ENCODE measurements at places on chromosomes 6 and 20.

DNA sequence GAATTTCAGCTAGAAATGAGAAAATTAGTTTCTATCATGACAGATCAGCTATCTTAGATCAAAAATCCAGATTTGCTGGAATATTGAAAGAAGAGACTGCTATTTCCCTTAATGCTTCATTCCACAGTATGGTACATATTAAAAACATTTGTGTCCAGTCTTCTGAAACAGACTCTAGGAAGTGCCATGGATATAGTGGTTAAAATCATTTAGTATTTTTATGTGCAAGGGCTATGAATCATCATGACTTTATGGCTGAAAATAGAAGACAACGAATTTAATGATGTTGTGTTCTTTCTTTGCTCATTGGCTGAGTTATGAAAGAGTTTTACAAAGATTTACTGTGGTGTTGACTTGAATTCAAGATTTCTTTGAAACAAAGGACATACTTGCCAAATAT, 146.6 kb downstream of the ANKRD60 start:
- DNase-seq: peak; percentile 67

GRCh38 chr20:32582659-32583580, 2.2 kb downstream of the NOL4L start:
- no peak for DNase-seq

- DNase-seq: no peak
Observed at GRCh38 chr20:38534756-38535155, 46.2 kb upstream of the ADIG start.

- peak; percentile 84 for DNase-seq
Observed at GRCh38 chr6:137309078-137309762, 90.0 kb upstream of the IFNGR1 start.

DNA sequence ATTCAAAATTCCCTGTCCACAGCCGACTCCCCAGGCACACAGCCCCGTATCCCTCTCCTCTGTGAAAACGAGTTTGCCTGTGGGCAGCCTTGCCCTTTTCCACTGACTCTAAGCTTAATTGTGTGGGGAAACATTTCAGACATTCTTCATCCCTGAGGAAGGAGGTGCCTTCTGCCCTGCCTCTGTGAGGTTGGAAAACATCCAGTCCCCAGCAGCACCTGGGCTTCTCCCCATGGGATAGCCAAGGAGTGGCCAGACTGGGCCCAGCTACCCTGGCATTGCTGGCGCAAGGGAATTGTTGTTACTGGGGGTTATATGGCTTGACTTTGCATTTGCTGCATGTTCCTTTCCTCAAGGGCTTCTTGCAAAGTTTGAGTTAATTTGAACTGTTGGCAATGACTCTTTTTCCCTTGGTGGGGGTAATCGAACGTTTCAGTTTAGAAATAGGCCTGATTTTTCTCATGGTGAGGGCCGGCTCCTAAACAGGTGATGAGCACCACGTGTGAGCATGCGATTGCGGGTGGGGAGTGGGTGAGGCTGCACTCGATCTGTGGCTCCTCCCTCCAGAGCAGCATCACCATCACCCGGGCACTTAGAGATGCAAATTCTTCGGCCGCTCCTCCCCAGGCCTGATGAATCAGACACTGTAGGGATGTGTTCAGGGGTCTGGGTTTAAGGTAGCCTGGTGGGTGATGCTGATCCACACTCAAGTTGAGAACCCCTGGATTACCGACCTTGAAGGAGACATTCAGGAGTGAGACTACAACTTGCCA, 29.9 kb downstream of the GABRR2 start:
- no peak for DNase-seq

DNA sequence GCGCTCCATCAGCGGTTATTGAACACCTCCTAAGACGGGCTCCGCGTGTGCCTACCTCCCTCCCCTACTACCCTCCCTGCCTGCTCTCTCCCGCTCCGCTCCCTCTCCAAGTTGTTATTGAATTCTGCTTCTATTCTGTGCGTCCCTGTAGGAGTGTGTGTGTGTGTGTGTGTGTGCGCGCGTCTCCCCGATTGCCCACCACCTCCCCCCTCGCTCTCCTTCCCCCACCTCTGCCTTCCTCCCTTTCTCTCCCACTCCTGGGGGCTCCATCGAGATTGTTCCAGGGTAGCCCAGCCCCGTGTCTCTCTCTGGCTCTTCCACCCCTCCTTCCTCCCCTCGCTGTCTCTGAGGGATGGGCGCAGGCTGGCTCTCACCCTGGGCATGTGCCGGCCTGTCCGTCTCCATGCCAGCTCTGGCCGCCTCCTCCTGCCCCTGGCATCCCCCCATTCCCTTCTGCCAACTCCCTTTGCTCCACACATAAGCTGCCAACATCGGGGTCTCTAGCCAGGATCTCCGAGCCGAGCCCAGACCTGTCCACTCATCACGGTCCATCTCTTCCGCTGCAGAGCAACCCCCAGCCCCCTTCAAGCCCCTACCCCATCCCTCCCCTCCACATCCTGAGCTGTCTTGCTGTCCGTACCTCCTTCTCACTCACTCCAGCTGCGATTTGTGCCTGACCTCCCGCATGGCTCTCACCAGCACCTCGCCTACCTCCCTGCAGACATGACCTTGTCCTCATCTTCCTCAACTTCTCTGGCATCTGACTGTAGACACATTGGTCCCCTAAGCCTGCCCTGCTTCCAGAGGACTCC, 68.5 kb downstream of the SRC start:
- no peak for DNase-seq

DNA sequence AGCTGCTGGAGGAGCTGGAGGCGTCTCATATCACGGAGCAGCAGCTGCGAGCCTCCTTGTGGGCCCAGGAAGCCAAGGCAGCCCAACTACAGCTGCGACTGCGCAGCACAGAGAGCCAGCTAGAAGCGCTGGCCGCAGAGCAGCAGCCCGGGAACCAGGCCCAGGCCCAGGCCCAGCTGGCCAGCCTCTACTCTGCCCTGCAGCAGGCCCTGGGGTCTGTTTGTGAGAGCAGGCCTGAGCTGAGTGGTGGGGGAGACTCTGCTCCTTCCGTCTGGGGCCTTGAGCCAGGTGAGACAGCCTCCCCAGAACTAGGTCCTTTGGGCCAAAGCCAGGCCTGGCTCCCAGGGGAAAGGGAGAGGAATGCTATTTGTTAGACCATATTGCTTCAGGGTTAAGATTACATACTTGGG, 31.7 kb downstream of the C20orf173 start:
- no peak for DNase-seq

GRCh38 chr6:14423330-14423729, 305.8 kb downstream of the CD83 start:
- no peak for DNase-seq

GRCh38 chr6:112384511-112384910, 37.4 kb downstream of the RFPL4B start:
- no peak for DNase-seq

- peak; percentile 75 for DNase-seq
Observed at GRCh38 chr6:28719275-28719940, 193.7 kb downstream of the GPX5 start.

DNA sequence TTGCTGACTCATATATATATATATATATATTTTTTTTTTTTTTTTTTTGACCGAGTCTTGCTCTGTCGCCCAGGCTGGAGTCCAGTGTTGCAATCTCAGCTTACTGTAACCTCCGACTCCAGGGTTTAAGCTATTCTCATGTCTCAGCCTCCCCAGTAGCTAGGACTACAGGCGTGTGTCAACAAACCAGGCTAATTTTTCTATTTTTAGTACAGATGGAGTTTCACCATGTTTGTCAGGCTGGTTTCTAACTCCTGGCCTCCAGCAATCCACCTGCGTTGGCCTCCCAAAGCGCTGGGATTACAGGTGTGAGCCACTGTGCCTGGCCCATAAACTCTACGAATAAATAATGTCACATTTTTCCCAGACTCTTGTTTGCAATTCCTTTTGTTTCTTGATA, 4.8 kb downstream of the LRP11 start:
- DNase-seq: no peak

- peak; percentile 25 for DNase-seq
Observed at GRCh38 chr20:45052698-45053429, 48.1 kb downstream of the KCNS1 start.

- DNase-seq: no peak
Observed at GRCh38 chr20:16748308-16748900, at the start of gene OTOR. TSS of gene OTOR (plus strand) at chr20:16748358. CDS start at chr20:16748402, 44 bp downstream.

DNA sequence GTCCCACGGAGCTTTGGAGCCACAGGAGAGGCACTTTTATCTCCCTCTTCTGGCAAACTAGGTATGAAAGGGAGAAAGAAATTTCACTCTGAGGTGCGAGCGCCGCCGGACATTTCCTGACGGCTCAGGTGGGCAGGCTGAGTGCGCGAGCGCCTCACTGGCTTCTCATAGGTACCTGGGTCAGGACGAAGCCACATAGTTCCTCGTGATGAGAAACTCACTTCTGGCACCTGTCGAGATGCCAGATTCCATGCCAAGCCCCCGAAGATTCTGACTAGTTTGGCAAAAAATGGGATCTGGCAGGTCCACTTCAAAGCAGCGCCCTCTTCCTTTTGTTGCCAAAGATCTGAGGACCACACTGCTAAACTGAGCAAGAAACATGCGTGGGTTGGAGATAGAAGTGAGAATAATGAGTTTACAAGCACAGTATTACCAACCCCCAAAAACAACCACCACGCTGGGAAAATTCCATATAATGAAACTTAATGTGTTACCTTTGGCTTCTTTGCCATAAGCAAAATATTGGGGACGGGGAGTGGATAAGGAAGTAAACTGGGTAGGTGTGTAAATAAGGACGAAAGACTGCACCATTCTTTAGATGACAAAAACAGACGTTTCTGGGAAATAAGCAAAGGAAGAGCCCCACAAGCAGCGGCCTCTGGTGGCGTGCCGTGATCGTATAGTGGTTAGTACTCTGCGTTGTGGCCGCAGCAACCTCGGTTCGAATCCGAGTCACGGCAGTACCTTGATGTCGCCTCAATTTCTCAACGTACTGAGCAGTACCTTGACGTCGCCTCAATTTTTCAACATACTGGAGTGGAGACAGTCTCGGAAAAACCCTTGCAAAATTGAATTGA, 89.8 kb upstream of the PRSS16 start:
- peak; percentile 88 for DNase-seq

- DNase-seq: peak; percentile 45
Observed at GRCh38 chr6:154154389-154154967, 115.4 kb downstream of the OPRM1 start.

GRCh38 chr6:31172973-31173384, 2.5 kb upstream of the POU5F1 start:
- DNase-seq: no peak

GRCh38 chr6:33443619-33444504, 10.5 kb upstream of the ZBTB9 start:
- no peak for DNase-seq

- DNase-seq: no peak
Observed at GRCh38 chr6:105867277-105867676, 218.9 kb upstream of the PRDM1 start.

DNA sequence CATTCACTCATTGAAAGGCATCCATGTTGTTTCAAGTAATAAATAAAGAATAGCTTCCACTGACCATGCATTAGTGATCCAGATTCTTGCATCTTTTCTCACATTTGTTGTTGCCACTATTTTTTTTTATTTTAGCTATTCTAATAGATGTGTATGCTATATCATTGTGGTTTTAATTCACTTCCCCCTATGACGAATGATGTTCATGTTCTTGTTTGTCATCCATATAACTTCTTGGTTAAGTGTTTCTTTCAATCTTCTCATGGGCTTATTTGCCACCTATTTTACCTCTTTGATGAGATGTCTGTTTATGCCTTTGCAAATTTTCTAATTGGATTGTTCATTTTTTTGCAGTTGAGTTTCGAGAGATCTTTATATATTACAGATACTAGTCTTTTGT, 681.2 kb downstream of the HDGFL1 start:
- no peak for DNase-seq

DNA sequence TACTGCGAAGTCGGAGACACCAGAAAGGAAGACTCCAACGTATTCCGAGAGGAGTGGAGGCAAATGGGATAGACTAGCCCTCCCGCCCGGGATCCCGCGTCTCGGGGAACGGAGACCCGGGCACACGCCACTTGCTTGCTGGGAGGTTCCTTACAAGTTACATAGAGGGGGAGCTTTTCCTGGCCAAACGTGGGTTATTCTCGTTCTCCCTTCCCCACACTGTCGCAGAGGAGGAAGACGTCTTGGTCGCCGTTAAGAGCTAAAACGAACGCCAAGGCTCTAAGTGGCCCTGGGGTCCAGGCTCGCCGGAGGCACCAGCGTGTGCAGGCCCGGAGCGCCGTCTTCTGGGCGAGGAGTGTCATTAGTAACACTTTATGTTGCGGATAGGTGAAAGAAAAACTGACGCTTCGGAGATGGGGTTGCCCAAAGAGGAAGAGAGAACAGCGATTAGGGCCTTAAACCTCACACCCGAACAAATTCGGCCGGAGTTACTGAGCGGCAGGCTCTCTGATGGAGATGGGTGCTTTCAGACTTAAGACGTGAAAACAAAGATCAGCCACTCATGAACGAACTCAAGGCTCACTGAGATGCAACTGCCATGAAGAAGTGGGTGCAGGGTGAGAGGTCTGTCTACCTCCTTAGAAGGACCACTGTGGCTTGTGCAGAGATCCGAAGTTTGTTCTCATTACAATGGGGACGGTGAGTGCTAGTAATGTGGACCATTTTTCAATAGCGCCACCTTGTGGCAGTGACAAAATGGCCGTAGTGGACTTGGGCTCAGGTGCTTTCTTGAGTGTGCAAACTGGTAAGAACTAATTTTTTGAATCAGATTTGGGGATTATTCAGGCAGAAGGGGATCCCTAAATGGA, 11.7 kb upstream of the ZNF311 start:
- peak; percentile 73 for DNase-seq

DNA sequence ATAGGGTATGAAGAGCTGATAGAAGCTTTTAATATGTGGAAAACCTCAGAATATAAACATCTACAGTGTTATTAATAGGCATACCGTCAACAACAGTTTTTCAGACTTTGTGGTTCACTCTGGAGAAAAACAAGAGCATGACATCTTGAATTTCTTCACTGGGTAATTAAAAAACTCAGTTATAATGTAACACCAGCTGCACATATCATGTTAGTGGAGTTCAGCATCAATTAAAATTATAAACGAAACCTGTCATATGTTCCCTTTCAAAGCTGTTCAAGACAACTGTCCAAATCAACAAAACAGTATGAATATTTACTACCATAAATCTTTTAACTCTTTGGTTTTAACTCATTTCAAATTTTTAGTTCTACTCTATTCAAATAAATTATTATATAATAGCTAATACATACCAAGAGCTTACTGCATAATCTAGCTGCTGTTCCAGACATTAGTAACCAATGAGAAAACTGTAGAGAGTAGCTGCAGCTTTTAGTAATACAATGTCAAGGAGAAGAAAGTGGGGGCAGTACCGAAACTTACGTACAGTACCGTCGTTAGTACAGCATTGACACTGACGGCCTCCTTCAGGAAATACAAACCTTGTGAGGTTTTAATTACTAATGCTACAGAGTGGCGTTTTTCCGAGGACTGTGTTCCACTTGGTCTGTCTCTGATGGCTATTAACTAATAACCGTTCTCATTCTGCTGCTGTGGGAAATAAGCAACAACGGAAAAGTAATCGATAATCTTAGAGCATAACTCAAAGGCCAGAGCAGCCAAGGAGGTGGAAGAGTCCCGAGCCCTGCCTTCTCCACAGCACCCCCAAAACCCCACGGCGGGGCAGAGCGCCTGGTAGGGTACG, 532 bp upstream of the PM20D2 start:
- peak; percentile 29 for DNase-seq
